HS-27A (cell line): ENCODE measurements at places on chromosomes 5 and 9.

DNA sequence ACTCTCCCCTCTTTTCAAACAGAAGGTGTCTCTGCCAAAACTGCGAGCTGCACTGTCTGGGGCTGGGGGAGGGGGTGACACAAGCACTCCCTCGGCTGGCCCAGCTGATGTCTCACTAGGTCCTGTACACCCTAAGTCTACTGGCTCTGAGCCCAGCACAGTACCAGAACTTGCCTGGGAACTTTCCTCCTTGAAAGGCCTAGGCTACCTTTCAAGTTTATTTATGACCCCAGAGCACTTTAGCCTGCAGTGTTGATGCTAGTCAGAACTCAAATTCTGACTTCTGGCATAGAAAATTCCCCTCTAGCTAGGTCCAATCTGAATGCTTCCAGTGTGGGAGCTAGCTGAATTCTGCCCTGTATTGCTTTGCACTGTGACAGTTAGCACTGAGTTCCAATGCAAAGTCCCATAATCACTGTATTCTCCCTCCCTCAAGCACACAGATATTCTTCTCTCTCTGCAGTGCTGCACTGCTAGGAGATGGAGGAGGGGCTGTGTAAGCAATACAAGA is 10.5 kb downstream of the LURAP1L start:
- no peak for DNase-seq

DNA sequence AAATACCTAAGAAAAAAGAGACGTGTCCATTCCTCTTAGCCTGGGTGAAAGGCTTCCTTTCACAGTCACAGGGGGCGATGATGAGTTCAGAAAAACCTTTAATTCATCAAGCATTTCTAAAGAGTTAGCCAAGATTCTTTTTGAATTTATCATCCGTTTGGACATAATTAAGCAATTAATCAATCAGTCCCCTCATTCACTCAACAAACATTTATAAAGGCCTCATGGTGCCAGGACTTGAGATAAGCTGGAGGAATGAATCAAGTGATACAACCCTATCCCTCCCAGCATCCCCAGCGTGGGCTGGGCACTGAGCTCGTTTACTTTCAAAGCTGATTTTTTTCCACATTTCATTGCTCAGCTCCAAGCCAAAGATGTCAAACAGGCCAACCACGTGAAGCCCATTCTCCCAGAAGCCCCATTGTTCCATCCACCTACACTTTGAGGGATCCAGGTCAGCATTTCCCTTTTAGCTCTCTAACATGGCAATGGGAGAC is 140.5 kb downstream of the SLIT3 start:
- DNase-seq = peak; percentile 39

DNA sequence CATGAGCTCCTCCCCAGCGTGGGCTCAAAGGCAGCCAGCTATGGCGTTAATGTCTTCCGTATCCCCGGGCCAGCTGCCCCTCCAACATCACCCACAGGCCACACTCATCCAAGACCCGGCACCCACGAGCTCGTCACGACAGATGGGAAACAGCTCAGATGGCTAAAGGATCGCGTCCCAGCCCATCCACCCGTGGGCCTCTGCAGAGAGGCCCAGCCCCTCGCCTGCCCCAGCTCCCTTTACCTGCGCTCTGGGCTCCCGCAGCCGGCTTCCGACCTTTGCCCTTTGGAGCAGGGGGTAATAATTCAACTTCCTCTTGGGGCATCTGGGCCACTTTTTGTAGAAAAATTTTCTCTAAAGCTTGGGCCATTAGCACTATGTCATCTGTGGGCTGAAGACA is 16.5 kb downstream of the BRD3 start:
- DNase-seq = no peak

DNA sequence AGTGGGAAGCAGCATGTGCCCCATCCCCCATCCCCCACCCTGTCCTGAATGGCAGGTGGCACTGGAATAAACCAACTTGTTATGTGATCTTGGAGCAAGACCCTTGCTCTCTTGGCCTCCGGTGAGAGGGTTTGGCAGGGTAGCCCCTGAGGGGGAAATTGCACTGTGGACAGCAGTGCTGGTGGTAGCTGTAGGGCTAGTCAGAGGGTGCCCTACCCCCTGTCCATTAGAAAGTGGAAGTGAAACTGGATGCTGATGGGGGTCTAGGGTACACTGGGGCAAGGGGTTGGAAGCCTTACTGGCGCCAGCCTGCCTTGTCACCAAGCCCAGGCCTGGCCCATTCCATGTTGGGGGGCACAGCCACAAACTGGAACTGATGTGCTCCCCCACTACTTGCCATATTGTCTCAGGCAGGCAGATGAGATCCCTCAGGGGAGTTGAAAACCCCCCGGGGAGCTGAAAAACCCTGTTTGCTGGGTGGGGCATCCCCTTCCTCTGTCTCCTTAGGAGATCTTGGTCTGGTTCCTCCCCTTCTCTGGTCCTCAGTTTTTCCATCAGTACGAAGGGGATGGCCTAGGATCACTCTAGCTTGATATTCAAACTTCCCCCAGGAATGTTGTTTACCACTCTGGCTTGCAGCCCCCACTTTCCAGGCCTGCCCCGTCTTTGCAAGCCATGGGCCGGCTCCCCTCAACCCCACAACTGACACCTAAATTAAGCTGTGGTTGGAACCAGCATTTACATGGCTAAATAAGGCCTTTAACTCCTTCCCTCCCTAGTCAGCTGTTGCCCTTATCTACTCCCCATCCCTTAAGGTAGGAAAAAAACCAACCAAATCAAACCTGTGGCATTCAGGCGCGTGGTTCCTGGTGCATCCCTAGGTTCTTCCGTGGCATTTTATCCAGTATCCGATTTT is 14.4 kb upstream of the SYNPO start:
- no peak for DNase-seq

DNA sequence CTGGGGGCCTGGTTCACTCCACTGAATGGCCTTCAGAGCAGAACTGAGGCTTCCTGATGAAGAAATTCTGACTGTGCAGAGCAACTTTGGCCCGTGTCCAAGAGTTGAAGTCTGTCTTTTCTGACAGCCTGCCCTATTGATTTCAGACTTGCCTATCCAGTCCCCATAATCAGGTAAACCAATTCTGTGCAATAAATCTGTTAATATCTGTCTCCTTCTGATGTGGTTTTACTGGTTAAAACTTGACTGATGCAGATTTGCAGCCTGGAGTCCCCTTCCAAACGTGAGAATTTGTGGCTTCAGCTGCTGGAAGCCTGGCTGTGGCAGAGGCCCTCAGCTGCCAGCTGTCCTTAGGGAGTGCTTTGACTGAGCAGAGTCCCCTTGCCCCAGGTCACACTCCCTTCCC is 283.9 kb upstream of the ANKRD55 start:
- no peak for DNase-seq

GRCh38 chr5:67163231-67163756 is 33.3 kb downstream of the CD180 start:
- no peak for DNase-seq

DNA sequence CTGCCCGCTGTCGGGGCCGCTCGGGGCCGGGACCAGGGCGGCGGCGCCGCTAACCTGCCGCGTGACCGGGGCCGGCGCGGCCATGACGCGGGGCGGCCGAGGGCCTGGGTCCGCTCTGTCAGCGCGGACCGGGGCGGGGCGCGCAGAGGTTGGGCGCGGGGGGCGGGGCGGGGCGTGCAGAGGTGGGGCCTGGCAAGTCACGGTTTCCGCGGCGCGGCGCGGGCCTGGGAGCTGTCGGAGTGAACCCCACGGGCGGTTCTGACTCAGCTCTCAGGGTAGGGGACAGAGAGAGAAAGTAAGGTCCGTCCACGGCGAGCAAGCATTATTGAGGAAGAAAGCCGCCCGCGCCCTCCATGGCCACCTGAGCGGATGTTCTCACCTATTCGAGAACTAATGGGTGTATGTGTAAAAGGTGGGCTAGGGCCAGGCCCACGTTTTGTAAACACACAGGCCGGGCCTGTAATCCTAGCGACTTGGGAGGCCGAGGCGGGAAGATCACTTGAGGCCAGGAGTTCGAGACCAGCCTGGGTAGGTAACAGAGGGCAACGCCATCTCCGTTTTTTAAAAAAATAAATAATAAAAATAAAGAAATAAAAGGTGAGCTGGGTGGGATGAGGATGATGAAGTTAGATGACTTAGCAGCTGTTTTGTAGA is at the start of gene PRXL2C:
PRXL2C (minus strand) TSS at position 120 of the 654 bp plus-strand sequence; CDS start at position 84, 36 bp downstream.
- no peak for DNase-seq

DNA sequence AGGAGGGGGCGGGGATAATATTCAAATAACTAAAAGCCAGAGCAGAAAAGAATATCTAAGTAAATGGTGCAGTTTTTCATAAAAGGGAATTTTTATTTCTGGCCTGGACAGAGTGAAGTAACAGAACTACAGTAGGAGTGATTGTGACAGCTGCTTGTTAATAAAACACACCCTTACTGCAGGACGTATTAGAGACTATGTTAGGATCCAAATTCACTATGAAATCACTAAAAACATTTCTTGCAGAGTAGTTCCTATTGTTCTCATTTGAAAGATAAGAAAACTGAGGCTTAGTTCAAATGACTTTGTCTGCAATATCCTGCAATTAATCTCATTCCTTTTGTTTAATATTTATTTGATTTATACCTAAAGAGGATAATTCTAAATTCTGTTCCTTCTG is 39.5 kb downstream of the FAM174A start:
- no peak for DNase-seq

- DNase-seq = no peak
These were observed 26.0 kb downstream of the BDP1 start for GRCh38 chr5:71481441-71481840.

DNA sequence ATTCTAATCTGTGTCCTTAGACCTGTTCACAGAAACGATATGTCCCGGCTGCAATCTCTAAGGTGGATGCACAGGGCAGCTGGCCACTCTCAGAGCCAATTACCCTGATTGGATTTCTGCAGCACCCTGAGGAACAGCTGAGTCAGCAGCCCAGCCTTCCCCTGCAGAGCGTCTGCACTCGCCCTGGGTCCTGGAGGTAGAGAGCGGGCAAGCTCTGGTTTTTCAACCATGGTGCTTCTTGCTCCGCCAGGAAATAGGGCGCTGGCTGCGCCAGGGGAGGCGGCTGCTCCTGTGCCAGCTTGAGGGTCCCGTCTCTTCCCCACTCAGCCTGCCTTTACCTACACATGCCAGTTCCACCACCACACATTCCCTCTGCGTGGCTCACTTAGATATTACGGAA is 19.2 kb downstream of the NDUFS6 start:
- no peak for DNase-seq

GRCh38 chr5:61701877-61702602 is 370.0 kb downstream of the ZSWIM6 start:
- no peak for DNase-seq

- no peak for DNase-seq
These were observed 28.6 kb upstream of the IL13 start for GRCh38 chr5:132629230-132629944.

- DNase-seq = no peak
These were observed 14.6 kb upstream of the LMX1B start for GRCh38 chr9:126599047-126599650.

GRCh38 chr9:136943291-136944211 is 987 bp downstream of the FBXW5 start:
- DNase-seq = no peak

DNA sequence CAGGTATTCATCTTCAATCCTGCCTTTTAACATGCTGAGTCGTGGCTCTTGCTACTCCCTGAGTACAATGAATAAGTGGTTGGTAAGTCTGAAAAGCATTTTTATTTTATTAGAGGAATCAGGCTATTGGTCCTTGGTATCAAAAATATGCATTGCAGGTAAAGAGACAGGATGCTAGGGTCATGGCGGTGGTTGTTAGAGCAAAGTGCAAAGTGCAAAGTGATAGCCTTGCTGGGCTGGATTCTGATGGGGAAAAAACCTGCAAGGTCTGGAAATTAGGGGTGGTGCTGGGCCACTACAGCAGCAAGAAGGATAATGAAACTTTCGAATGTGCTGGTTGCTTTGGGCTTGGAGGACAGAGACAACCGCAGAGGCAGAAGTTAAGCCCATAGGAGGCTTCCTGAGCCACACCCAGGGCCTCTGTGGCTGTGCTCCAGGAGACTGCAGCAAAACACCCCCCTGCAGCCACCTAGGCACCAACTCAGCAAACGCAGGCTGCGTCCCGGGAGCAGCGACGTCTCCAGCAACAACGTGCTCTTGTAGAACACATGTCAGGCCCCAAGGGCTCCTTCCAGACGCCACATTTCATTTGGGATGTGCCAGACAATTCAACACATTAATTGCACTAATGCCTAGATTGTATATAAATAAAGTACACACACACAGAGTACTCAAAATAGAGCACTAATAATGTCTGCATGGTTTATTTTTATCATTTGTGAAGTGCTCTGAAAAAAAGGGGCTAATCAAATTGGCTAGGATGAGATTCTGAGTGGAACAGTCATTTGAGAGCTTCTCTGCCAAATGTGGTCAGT is 149.8 kb upstream of the RAPGEF1 start:
- DNase-seq = no peak

- no peak for DNase-seq
These were observed 31.6 kb upstream of the GABBR2 start for GRCh38 chr9:98740226-98740881.

GRCh38 chr9:131744720-131745201 is 4.9 kb upstream of the RAPGEF1 start:
- DNase-seq = no peak

- peak; percentile 59 for DNase-seq
These were observed 531.2 kb upstream of the ZNF608 start for GRCh38 chr5:125277494-125278154.

DNA sequence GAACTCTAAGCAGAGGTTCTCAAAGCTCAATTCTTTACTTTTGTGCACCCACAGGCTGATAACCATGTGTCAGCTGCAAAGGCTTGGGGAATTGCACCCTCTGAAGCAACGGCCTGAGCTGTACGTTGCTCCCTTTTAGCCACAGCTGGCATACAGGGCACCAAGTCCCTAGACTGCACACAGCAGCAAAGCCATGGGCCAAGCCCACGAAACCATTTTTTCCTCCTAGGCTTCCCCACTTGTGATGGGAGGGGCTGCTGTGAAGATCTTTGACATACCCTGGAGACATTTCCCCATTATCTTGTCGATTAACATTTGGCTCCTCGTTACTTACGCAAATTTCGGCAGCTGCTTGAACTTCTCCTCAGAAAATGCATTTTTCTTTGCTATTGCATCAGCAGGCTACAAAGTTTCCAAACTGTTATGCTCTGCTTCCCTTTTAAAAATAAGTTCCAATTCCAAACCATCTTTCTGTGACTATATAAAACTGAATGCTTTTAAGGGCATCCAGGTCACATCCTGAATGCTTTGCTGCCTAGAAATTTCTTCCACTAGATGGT is 23.0 kb downstream of the KIAA0825 start:
- no peak for DNase-seq
